Nucleus accumbens (tissue), 56 donors: ENCODE measurements at places on chromosomes 2 and 18.

GRCh38 chr2:124978597-124978996 lies 953.5 kb downstream of the CNTNAP5 start:
- DNase-seq, result no peak

- DNase-seq, result no peak
Observed at GRCh38 chr2:170462433-170463205, 252.5 kb upstream of the SP5 start.

GRCh38 chr2:74831693-74832530 lies 2.0 kb upstream of the HK2 start:
- DNase-seq, result no peak

DNA sequence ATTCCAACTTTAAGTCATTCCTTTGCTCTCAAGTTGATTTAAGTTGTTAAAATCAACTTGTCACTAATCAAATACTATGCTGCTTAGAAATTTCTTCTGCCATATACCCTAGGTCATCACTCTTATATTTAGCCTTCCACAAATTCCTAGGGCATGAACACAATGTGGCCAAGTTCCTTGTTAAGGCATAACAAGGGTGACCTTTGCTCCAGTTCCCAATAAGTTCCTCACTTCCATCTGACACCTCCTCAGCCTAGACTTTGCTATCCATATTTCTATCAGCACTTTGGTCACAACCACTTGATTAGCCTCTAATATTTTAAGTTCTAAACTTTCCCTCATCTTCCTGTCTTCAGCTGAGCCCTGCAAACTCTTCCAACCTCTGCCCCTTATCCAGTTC lies 9.9 kb upstream of the TMEM37 start:
- DNase-seq, result no peak

DNA sequence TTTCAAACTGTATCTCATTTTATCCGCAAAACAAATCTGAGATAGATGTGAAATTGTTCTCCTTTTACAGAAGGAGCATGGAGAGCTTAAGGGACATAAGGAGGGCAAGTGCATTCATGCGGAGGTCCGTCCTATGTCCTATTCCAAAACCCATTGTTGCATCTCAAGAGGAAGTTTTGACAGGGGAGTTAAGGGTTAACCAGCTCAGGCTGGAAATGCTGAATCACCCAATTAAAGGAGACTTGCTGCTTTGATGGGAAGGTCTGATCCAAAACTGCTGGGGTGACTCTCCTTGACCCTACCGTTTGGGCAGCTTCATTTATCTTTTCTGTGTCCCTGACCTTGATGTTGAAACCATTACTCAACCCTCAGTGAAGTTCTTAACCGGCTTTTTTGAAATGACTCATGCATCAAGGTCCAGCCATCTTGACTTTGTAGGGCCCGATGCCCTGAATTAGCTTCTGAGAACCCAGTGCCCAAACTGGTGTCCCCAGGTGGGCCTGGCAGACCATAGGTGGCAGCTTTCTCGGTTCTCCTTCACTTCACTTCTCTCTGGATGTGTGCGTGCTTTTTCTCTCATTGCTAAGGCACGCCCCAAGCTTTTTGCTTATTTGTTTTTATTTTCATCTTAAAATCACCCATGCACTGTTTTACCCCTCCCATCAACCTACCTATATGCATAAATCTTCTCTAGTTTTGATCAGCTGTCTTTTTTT lies 15.9 kb upstream of the TXNDC2 start:
- no peak for DNase-seq

- DNase-seq, result no peak
Observed at GRCh38 chr18:59696311-59697235, 650 bp downstream of the CCBE1 start.

DNA sequence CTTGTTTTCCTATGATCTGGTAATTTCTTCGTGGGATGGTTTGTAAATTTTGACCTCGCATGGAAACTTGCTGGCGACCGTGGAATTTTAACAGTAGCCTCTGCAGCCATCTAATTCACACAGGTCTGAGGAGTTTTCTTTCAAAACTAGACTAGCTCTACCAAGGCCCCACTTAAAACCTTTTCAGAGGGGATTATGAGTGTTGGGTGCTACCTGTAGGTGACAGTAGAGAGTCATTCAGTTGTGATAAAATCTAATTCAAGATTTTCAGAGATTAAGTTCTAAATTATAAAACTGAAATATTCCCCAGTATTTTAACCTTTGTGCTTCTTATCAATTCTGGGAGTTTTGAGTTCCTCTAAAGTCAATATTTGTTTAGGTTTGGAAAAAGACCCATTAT lies 31.0 kb downstream of the THSD7B start:
- no peak for DNase-seq
